AG04450 (cell line): ENCODE measurements at places on chromosomes 4 and X.

- DNase-seq = no peak
Observed at GRCh38 chr4:26863512-26863911, 2.9 kb downstream of the STIM2 start.

DNA sequence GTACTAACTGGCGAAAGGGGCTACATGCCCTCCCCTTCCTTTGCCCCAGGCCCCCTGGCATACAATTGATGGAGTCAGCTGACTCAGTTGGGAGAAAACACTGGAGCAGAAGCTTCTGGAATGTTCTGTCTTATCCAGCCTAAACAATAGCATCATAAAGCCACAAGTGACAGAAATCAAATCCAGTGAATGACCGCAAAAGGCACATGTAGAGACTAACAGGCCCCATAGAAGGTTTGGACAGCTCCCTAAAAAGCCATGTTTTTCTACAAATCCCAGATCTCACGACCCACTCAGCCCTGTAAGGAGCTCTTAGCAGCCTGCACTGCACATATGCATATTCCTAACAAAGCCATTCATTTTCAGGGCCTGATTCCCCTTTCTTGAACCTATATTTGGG is 25.1 kb downstream of the SCARB2 start:
- DNase-seq = no peak

- no peak for DNase-seq
Observed at GRCh38 chr4:151887031-151887815, 126.4 kb upstream of the GATB start.

DNA sequence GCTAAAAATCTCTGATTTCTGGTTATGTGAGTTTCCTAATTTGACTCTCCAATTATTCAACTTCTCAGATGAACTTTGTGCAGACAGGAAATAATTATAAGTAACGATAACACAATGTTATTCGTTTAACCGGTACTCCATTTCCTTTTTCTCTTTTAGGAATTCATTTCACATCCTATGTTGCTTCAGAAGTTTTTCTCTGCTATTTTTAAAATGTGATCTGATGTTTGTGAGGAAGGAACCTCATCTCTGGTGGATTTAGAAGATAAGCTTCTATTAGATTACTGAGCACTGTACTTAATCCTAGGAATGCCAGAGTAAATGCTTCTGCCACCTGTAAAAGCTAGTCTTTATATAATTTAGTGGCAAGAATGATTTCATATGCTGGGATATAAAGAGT is 116.0 kb upstream of the ETNPPL start:
- no peak for DNase-seq

DNA sequence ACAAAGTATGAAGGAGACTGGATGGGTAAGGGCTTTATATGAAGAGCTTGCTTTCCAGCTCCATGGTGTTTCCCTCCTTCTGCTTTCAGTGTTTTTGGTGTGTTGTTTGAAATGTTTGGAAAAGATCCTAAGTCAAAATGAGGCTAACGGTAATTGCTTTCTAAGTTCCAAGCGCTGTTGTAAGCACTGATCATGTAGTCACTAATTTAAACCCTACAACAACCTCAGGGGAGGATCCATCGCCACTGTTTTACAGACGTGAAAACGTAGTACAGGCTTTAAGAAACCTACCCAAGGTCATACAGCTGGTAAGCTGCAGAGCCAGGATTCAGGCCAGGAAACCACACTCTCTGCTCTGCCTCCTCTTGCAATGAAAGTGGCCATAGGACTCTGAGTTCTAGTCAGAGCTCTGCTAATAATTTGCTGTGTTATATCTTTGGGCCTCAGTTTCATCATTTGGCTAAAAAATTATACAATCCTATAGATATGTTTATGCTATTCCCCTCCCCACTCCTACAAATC is 102.9 kb upstream of the PGRMC2 start:
- DNase-seq = no peak

GRCh38 chr4:113553082-113553481 is 208.5 kb downstream of the CAMK2D start:
- DNase-seq = no peak

GRCh38 chr4:28842271-28842670 is 1877.9 kb upstream of the PCDH7 start:
- no peak for DNase-seq

DNA sequence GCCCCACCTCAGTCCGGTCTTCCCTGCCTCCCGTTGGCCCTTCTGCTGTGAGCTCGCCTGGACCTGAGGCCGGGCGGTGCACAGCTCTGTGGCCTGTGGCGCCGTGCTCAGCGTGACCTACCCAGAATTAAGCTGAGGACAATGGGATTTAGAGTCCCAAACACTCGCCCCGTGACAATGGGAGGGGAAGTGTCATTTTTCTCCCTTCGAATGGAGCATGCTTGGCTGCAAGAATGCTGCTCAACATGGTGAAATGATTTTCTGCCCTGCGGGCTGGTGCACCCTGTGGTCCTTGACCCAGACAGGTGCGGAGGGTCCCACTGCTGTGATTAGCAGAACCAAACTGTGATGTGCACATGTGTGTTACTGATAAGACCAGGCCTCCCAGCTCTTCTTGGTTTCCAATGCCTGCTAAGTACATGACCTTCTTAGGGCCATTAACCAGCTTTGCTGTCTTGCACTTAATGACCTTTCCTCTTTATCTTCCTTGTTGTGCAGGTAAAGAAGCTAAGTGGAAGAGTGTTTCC is 772 bp downstream of the EOLA1 start:
- DNase-seq = no peak

DNA sequence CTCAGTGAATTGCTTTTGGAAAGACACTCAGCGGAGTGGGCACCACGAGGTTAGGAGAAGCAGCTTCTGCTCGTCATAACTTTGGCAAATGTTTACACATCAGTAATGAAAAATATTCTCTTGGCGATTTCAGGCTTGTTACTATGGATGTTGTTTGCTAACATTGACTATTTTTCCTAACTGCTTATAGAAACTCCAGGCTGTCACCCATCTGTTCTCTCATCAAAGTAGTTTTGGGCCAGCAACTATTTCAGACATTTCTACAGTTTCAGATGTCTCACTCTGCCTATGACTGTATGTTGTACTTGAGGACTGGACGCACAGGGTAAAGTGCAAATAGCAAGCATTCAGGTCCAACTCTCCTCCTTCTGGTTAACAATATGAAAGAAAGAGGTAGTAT is 346.7 kb downstream of the TRIML1 start:
- no peak for DNase-seq

DNA sequence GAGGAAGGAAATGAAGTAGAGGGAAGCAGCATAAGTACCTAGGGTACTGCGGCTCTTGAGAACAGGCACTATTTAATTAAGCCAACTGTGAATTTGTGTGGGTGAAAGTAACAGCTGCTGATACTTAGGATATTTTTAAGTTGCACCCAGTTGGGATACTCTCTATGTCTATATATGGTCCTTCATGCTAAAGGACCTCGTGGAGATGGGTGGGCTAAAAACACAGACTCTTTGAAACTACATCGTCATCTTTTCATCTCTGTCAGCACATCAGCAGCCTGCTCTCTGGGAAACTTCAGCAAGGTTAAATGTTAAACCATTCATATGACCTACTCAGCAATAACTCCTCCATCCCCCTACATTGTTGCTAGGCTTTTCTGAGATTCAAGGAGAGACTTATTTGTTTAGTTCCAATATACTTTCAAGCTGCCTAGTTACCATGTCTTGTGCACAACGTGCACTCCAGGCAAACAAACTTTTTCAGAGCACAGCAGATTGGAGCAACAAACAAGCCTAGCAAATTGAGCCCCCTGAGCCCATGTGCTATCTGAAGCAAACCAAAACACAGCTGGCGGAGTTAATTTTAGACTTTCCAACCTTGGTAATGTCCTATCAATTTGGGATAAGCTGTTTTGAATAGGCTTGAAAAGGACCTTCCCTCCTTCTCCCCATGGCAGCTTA is 6.2 kb upstream of the MOB1B start:
- DNase-seq = no peak

GRCh38 chr4:95676190-95676589 is 127.4 kb upstream of the UNC5C start:
- DNase-seq = no peak
